Mesenteric fat pad (tissue), 1 donor: ENCODE measurements at places on chromosomes 3 and 15.

GRCh38 chr3:11285471-11285870, 13.3 kb downstream of the ATG7 start:
- DNase-seq = no peak

GRCh38 chr3:89447243-89447642, 339.8 kb downstream of the EPHA3 start:
- no peak for DNase-seq

DNA sequence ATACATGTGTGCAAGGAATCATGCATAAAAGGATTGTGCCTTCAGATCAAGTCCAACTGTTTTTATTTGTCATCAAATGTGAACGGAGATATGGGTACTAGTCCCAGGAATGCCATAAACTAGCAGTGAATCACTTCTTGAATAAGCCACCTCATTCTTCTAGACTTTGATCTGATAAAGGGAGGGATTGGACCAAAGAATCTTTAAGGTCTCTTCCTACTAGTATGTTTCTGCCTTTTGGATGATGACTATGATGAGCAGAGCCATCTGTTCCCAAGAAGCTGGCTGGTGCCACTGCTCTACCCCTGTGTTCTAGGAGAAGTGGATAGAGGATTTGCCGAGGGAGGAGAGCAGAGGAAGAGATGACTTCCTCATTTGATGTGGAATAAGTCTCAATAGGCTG, 28.8 kb upstream of the UACA start:
- no peak for DNase-seq

- DNase-seq = no peak
Measured at GRCh38 chr3:53846851-53847155, 435 bp downstream of the IL17RB start.

GRCh38 chr3:117306299-117306698, 596.7 kb downstream of the TUSC7 start:
- DNase-seq = no peak

DNA sequence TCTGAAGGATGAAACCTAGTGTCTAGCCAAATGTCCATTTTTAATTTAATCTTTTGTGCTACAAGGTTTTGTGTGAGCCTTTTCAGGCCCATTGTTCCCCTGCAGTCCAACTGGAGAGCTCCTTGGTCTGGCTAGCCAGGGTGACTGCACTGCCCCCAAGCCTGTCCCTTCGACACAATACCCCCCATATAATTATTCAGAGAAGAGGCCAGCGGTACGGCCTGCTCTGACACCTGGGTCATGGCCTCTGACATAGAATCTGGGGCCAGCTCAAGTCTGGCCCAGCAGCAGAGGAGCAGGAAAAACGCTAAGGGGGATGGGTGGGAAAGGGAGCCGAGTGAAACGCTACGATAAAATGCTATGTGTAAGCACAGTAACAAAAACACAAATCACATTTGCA, 64.2 kb upstream of the PYGO1 start:
- DNase-seq = no peak

DNA sequence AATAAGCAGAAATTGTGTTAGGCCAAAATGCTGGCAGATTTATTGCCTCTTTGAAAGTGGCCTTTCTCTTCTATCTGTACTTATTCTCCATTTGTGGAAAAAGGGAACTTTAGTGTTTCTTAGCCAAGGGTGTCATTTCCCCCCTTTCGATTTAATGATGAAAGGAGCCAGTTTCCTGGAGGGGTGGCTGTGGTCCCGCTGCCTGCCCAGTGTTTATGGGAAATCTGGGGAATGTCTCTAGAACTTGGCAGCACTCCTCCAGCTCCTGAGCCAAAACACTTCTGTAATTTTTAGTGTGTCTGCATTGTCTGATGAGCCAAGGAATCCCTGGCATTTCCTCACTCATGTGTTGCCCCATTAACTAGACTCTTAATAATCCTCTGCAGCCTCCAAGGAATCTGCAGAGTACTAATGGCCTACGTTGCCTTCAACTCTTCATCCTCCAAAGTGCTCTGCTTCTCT, 448.8 kb downstream of the GRM7 start:
- DNase-seq = no peak

DNA sequence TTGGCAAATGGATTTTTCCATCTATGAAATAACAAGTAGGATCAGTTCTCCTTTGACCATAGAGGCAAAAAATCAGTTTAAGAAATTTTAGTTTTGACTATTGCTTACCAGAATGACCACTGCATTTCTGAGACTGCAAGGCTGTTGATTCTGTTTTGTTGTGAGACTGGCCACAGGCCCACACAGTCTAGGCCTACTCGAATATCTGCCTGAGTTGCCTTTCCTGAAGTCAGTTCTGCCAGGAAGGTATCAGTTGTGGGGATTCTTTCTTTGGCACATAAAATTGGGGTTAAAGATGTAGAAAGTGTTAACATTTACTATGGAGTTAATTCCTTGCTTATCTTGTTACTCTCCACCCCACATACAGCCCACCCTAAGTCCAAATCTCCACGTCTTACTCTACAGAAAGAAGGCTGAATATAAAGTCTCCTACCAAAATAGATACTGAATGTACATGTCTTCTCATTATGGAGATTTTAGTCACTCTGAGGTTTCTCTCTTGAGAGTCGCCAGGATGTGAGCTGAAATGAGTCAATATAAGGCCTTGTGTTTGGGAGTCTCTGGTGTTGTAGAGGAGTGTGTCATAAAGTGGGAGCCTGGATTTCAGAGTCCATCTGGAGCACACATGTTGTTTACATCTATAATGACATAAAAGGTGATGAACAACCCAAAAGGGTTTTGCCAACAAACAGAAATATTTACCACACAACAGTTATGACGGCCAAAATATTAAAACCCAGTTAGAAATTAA, 45.0 kb upstream of the WWTR1 start:
- no peak for DNase-seq

- DNase-seq = no peak
Measured at GRCh38 chr3:115624029-115624741, 875 bp downstream of the GAP43 start.

GRCh38 chr15:80594091-80594889, 100.8 kb upstream of the ABHD17C start:
- DNase-seq = peak; percentile 85

GRCh38 chr3:10215578-10216368, 32.5 kb upstream of the TATDN2 start:
- DNase-seq = no peak

- no peak for DNase-seq
Measured at GRCh38 chr3:137259089-137259488, 301.3 kb downstream of the IL20RB start.

GRCh38 chr15:73028831-73029451, 23.3 kb upstream of the NEO1 start:
- DNase-seq = no peak

GRCh38 chr15:78620527-78621421, at the start of gene CHRNA3:
Gene CHRNA3, minus strand, starts transcription at chr15:78620996. Its CDS starts 202 bp downstream, at chr15:78620794.
- DNase-seq = peak; percentile 75

DNA sequence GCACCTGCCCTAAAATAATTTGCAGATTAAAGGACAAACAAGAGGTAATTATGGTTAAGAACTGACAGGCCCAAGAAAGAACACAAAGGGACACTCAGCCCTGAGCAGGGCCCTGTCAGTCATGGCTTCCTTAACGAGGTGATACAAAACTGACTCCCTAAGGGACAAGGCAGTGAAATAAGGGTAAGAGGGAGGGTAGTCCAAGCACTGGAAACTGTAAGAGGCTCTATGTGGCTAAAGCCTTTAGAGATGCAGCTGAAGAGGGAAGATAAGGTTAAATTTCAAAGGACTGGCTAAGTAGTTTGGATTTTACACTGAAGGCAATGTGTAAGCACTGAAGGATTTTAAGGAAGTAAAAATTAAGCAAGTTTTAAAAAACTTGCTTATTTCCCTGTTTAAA, 3.9 kb downstream of the ATR start:
- no peak for DNase-seq

DNA sequence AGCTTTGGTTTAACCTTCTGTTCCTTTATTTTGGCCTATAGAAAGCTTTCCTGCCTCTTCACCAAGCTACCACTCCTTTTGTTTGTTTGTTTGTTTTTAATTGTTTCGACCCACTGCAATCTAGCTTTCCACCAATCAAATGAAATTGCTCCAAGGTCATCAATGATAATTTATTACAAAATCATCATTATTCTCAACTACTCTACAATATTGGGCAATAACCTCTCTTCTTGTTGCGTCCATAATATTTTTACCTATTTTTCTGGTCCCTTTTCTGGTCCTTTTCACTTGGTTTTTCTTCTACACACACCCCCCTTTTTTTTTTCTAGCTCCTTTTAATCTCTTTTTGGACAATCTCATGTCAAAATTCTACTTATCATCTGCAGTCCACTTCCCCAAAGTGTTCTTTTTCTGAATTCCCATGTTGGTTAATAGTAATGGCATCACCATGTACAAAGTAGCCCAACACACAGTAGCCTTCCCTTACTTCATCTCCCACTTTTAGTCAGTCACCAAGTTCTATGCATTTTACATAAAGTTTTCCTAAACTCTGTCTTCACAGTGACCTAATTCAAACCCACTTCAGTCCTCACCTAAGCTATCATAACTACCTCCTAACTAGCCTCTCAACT, 11.0 kb upstream of the ANKRD28 start:
- no peak for DNase-seq

DNA sequence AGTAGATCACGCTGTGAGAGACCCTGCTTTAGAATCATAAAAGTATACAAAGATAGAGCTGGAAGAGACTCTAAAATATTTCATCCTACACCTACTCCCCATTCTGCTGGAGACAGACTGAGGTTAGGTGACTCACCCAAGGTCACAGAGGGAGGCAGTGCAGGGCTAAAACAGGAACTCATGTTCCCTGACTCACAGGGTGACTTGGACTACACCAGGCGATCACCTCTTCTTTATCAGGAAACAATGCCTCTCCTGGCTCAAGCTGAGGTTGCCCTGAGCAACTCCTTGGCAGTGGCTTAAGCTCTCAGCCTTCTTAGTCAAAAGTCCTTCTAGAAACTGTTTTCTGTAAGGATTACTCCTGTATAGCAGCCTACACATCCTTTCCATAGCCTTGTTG, 26.4 kb upstream of the TNFAIP8L3 start:
- no peak for DNase-seq

- DNase-seq = no peak
Measured at GRCh38 chr3:165805946-165806561, 31.2 kb downstream of the BCHE start.

GRCh38 chr15:36761132-36761847, 181.9 kb downstream of the CDIN1 start:
- no peak for DNase-seq

GRCh38 chr3:73614419-73614818, 10.3 kb downstream of the PDZRN3 start:
- DNase-seq = no peak

DNA sequence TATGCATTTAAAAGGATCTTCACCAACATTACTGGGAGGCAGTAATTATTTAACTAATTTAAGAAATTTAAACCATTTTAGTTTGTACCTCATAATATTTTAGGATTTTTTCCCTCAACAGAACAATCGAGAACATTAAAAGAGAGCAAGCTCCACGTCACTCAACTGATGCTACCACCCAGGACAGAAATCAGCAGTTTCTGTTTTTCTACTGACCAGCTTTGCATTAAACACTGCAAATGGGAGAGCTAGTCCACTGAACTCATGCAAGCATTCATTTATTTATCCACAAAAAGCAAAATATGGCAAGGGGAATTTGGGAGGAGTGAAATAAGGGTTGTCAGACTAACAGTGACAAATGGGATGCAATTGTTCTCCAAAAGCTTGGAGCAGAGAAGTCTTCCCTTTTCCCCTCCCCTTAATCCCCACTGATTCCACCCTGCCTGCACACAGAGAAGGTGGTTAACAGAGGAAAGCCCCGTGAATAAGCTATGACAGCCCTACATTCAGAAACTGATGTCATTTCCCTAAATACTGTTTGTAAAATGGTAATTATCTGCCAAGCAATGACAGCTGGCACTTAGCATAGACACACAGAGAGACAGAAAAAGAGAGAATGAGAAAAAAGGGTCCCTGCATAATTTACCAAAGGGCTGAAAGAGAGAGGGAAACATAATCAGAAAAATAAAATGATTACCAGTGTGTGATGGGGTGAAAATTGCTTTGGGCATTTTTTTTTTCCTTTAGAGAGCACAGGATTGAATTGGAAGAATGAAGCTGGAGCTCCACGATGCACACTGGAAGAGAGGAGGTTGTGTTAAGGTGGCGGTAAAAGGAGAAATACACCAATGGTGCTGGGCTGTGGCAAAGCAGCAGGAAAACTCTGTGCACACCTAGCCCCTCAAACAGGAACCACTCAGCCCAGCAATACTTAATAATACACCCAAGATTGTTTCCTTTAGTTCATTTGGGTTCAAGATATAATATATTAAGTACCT, 777.4 kb downstream of the TUSC7 start:
- DNase-seq = no peak

- no peak for DNase-seq
Measured at GRCh38 chr3:131608741-131609140, 106.0 kb upstream of the MRPL3 start.

DNA sequence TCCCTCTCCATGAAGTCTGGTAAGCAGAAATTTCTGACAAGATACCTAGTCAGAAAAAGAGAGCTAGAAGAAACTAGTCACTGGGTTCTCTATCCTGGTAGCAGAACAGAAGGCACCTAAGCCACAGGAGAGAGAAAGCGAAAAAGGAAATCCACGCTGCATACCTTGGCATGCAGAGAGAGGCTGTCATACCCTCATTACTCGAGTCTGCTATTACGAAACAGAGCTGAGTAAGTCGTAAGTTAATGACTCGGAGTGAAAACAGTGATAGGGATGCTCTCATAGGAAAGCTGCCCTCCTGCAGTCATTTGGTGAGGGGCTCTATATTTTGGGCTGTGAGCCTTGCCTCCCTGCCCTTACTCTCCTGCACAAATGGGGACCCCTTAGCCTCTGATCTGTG, 16.2 kb downstream of the CLRN1 start:
- DNase-seq = no peak

DNA sequence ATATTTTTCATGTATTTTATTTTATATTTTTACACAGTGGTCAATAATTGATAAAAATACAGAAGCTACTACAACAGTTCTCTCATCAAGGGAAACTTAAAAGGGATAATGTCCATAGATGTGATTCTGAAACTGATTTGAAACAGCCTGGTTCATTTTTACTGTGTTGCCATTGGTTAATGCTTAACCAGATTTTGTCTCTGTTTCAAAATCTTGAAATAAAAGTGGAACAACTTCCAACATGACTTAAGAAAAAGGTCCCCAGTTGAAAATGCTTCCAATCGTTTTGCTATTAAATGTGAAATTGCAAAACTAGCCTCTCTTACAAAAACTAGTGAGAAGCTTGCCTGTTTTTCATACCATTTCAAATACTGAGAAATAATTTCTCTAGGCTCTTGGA, 240.7 kb downstream of the LPP start:
- DNase-seq = no peak

DNA sequence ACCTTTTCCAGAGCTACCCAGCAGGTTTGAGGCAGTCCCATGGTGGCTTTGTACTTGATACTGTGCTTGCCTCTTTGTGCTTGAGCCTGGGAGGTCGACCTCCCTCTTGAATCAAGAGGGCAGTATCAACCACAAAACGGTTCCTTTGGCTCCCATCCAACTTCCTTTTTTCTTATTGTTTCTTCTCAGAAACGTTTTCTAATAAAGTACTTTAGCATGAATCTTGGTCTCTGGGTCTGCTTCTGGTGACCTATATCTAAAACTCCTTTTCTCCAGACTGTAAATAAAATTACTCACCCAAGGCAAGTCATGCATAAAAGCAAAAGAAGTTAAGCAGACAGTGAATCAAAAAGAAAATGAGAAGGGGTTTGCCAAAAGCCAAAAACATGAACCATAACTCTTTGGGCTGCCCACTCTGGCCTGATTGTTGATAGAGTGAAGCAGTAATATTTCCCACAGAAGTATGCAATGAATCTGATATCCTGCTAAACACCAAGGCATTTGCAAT, 112.2 kb upstream of the SLC4A7 start:
- DNase-seq = no peak

GRCh38 chr15:64763462-64763861, 11.9 kb downstream of the RBPMS2 start:
- no peak for DNase-seq
